ENCODE measurements at places on chromosomes 11 and 22.

DNA sequence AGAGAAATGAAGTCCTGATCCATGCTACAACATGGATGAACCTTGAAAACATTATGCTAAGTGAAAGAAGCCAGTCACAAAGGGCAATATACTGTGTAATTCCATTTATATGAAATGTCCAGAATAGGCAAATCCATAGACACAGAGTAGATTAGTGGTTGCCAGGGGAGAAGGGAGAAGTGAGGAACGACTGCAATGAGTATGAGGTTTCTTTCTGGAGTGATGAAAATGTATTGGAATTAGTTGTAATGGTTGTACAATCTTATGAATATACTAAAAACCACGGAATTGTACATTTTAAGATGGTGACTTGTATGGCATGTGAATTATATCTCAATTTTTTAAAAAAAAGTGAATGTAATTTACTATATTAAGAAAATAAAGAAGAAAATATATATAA, 83.1 kb upstream of the GDPD4 start:
- no peak for DNase-seq

GRCh38 chr22:37792494-37792893, 15.2 kb upstream of the GCAT start:
- DNase-seq, result no peak

- DNase-seq, result no peak
Observed at GRCh38 chr11:36037031-36037430, 93.2 kb downstream of the LDLRAD3 start.

DNA sequence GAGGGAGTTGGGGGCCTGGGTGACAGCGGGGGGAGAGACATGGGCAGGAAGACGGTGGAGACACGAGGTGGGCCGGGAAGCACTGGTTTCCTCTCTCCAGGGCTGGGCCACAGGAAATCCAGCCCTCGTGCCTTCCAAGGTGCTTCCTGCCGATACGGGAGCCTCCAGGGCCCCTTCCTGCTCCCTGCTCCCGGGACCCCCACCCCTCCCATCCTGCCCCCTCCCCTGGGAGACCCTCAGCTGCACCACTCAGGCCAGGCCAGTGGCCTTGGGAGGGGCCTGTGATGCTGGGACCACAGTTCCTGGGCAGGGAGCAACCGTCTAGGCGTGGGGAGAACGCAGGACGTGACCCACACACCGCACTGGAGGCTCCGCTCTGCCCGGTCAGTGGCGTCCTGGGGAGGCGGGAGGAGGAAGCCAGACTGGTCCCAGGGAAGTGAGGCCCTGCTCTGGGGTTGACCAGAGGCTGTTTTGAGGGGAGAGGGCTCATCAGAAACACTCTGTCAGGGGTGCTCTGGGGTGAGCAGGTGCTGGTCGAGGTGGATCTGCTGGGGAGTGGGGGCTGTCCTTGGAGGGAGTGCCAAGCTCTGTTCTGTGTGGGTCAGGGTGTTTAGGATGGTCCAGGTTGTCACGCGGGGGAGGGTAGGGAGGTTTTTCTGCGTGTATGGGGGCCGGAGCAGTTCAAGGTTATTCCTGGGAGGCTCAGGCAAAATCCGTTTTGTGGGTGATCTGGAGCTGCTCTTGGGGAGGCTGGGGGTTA, at the start of gene SHANK3:
Gene SHANK3, plus strand, starts transcription at position 353 of the 760 bp plus-strand sequence.
- DNase-seq, result no peak

DNA sequence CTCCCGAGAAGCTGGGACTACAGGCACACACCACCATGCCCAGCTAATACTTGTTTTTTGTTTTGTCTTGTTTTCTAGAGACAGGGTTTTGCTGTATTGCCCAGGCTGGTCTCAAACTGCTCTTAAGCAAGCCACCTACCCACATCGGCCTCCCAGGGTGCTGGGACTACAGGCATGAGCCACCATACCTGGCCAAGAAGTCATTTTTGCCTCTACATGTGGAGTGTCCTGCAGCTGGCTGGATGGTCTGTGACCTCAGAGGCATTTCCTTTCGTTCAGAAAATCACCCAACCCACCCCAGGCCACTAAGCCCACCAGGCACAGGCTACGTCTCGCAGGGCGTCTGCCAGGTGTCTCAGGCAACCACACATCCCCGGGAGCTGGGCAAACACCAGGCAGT, 12.8 kb downstream of the SHANK2 start:
- DNase-seq, result no peak

All from WERI-Rb-1 (cell line).